ENCODE measurements at places on chromosomes 2 and 18.

DNA sequence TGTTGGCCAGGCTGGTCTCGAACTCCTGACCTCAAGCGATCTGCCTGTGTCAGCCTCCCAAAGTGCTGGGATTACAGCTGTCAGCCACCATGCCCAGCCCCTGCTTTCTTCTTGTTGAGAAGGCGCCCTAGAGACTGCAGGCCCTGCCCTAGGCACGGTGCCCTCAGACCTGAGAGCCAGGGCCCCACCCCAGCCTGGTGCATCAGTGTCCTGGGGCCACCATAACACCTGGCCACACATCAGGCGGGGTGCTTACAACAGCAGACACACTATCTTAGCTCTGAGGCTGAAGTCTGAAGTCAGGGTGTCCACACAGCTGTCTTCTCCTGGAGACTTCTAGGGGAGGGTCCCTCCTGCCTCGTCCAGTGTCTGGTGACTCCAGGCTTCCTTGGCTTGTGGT is 120.6 kb downstream of the NDUFA10 start:
- no peak for DNase-seq

- no peak for DNase-seq
These were observed 25.9 kb upstream of the DNER start for GRCh38 chr2:229740279-229740678.

GRCh38 chr18:11821643-11822237 is 29.5 kb upstream of the CHMP1B start:
- no peak for DNase-seq

DNA sequence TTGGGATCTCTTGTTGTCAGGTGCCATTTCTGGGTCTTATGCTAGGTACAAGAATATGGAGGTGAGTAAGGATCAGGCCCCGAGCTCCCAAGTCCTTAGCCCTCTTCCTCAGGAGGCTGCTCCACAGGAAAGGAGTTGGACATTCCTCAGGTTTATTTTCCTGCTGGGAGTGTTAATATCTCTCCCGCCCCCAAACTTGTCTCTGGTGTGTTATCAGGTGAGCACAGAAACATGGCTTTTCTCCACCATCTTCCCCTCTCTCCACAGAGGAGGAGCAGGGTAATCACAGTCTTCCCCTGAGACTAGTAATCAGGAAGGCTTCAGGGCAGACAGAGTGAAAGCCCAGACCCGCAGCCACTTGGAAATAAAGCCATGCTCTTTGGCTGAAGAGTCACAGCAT is 73.3 kb upstream of the CAPN13 start:
- no peak for DNase-seq

GRCh38 chr2:55106148-55106547 is 55.9 kb upstream of the RTN4 start:
- no peak for DNase-seq

DNA sequence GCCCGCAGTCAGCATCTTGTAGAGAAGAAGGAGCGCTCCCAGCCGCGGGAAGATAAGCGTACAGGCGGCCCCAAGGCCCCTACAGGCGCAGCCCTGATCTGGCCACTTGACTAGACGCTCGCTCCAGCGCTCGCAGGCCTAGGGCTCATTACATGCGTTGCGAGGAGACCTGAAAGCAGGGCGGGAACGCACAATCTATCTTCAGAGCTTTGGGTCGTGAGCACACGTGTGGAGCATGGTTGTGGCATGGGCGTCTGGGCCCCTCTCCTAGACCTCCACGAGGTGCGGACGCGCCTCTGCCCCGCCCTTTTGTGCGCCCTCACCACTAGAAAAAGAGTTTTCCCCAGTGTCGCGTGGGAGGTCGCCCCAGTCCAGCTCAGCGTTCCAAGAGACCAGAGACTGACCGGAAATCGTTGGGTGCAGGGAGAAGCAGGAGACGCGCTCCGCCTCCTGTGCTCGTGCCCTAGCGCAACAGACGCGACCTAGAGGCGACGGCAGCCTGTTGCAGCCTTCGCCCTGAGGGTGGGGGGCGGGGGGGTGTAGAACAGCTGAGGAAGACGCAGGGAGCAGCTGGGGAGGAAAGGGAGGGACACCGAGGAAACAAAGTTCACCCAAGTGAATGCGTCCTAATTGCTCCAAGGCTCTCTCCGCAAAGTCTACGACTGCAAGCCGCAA is 12.6 kb downstream of the NR4A2 start:
- no peak for DNase-seq

GRCh38 chr2:113227290-113227689 is 51.4 kb downstream of the PAX8 start:
- no peak for DNase-seq

DNA sequence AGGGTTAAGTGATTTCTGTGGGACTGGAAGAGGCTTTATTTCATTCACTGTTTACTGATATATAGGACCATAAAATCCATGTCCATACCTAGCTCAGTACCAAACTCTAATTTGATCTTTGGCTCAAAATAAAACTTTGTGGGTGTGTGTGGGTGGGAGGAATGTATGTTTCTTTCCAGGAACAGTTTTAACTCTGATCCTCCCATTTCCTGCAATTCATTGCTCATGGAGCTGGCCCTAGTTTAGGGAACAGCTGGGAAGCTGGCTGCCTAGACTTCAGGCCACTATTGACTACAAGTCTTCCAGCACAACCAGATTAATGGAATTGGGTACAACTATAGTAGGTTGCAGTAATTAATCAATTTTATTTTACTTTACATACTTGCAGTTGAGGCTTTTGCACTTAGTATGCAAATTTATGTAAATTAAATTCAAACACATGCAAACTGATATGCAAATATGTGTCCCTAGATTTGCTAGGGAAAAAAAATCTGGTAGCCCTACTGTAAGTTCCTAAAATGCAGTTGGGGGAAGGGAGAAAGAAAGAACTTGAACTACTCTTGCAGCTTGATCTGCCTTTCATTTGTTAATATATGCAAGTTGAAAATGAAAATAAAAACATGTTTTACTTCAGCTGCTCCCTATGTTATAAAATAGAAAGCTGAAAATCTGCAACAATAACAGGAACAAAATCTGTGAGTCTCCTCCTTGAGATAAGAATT is 1070.3 kb upstream of the CELF4 start:
- no peak for DNase-seq

DNA sequence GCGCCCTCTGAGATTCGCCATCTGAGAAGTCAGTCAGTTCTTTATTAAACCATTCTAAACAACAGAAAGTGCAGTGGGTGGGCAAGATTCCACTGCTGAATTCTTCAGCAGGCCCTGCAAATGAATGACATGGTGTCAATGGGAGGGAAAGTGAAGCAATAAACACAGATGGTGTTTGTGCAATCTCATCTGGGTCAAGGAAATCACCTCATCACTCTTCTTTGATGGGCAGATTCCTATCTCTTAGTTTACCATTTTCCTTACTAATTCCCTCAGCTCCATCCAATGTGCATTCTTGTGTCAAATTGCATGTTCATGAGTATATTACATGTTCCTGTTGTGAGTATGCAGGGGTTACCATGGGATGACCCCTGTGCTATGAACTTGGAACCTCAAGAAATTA is 100.7 kb upstream of the CYP1B1 start:
- DNase-seq: no peak

DNA sequence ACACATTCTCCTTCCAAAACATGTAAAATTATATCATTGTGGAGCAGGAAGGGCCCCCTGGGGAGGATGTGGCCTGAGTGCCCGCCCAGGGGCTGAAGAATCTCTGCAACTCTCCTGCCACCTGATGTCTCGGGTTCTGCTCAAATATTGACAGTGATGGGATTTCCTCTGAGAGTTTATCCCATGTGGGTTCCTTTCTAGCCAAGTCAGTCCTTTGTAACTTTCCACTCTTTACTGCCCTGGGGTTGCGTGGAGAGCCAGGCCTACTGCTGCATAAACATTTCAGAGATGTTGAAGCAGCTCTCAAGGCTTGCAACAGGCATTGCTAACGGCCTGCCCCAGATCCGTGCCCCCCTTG is 4.0 kb upstream of the RAB17 start:
- DNase-seq: no peak

- no peak for DNase-seq
These were observed 66.0 kb downstream of the STEAP3 start for GRCh38 chr2:119289642-119290041.

DNA sequence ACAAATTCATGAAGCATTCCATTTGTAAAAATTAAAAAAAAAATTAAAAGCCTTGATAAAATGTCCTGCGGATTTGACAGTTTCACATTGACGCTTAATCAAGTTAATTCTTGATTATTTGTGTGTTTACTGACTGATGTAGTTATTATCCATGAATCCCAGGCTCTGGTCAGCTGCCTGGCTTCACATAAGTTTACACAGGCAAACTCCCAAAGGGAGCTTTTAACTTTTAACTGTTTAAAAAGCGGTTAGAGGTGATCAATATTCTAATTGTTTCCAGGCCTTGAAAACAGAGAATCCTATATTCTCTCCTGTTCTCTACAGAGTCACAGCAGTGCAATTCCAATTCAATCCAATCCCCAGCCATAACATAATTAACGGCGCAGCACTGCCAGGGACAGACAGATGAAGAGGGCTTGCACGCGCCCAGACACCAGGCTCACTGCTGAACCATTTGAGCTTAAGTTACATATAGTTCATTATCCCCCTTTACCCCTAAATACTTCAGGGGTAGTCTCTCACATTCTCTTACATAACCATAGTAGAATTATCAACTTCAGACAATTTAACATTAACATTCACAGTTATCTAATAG is 47.5 kb downstream of the ATP8B1 start:
- DNase-seq: no peak

DNA sequence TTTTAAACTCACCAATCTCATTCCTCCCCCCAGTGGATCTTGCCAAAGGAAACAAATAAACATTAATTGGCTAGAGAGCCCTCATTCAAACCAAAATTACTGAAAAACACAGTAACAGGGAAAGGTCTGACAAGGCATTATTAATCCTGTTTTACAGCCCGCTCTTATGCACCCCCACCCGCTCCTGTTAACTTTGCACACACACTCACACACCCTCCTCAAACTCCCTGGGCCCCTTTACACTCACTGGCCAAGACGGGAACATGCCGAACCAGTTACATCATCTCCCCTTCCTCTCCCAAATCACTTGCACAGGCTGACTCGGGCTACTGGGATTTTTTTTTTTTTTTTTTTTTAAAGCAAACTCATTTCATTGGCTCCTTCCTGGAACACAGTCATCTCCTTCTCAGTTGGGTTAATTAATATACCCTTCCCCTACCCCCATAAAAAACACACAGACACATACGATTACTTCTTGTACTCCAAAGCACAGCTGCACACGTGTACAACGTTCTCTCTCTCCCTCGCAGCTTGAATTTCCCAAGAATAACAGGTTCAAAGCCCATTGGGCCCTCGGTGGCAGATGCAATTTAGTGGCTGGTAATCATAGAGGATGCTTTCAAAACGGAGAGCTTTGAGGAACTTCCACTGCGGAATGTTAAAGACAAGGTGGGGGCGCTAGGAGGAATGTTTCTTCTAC is 31.8 kb downstream of the KLF7 start:
- DNase-seq: peak; percentile 78

GRCh38 chr2:69134306-69134945 is 121.4 kb downstream of the ANTXR1 start:
- DNase-seq: no peak

DNA sequence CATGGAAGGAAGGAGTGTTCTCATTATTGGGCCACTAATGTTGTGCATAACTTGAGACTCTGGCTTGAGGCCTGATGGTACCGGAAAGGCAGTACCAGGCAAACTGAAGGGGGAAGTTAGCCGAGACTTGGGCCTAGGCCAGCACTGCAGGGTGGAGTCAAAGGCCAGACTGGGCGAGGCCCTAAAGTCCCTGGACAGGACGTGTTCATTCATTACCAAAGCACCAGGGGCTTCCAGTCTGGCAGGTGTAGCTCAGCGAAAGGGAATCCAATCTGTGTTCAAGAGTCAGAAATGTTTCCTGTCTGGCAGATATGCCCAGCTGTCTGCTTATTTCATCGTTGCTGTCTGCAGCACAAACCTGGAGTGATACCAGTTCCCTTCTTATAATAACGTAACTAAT is 4.7 kb upstream of the ITSN2 start:
- no peak for DNase-seq

DNA sequence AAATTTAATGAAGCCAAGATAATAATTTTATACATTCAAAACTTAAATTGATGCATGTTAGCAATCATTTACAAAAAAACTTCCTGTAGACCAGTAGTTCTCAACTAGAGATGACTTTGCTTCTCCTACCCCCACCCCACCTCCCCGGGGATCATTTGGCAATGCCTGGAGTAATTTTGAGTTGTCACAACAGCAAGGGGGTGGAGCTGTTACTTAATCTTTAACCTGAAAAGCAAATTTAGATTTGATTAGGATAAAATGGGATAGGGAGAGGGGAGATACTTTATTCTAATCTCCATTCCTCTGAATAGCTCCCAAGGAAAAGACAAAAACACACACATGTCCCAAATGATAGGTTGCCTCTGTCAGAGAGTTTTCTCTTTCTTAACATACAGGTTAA is 4.2 kb downstream of the SLC40A1 start:
- no peak for DNase-seq

GRCh38 chr2:65054749-65055421 is 1.3 kb upstream of the CEP68 start:
- no peak for DNase-seq

- DNase-seq: no peak
These were observed 102.9 kb downstream of the PRKCE start for GRCh38 chr2:45754131-45755010.

GRCh38 chr2:156115338-156115737 is 217.2 kb downstream of the NR4A2 start:
- no peak for DNase-seq

DNA sequence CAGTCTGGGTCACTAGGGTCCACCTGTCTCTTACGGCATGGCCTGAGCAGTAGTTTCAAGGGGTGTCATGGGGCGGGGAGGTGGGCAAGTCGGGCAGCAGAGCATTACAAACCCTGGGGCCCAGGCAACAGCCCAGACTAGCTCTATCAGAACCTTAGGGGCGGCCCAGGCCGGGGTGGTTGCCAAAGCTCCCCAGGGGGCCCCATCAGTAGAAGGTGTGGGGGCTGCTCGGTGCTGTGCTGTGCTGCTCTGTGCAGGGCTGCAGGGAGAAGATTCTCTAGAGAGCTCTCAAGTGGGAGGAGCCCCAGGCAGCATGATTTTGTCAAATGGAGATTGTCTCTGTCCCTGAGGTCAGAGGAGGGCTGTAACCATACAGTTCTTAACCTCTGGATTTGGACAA is 36.4 kb upstream of the SLC14A1 start:
- DNase-seq: no peak

- DNase-seq: no peak
These were observed 142.3 kb upstream of the TANK start for GRCh38 chr2:161017780-161018470.

DNA sequence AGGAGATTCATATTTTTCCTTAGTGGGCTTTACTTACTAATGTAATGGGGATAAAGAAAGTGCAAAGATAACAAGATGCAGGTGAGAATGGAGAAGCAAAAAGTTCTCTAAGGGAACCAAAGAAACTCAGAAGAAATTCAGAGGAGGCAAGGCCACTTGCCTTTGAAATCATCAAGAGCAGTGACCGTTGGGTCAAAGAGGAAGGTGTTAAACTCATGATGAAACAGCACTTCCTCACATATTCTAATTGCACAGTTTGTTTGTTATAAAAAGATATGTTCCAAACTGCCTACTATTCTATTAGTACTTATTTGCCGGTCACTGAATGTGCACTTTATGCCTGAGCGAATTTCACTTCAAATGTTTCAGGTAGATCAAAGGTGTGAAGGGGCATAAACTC is 975.1 kb downstream of the BCL11A start:
- no peak for DNase-seq
